ENCODE measurements at places on chromosomes 4 and X. TPM values are rescaled to one million over a fixed set of nuclear protein-coding genes. Genes with fewer than 3 reads are reported as not detected.

The VEGFD gene
- not detected for total RNA-seq

The SOX3 gene
- total RNA-seq = not detected

The TSPAN6 gene
- total RNA-seq = 1.3 TPM

The SOWAHB gene
- total RNA-seq = not detected

The RHOXF1 gene
- not detected for total RNA-seq

The GDPD2 gene
- not detected for total RNA-seq

The PSAPL1 gene
- not detected for total RNA-seq

Measured in CD8-positive, alpha-beta T cell (primary cell).